ENCODE measurements at places on chromosomes 2 and 18.

- peak; percentile 1 for DNase-seq
Measured at GRCh38 chr2:65130664-65131175, 814 bp upstream of the RAB1A start.

- DNase-seq: no peak
Measured at GRCh38 chr2:181686576-181687185, 6.4 kb upstream of the NEUROD1 start.

GRCh38 chr2:150916467-150917396 lies 344.9 kb downstream of the RBM43 start:
- no peak for DNase-seq

DNA sequence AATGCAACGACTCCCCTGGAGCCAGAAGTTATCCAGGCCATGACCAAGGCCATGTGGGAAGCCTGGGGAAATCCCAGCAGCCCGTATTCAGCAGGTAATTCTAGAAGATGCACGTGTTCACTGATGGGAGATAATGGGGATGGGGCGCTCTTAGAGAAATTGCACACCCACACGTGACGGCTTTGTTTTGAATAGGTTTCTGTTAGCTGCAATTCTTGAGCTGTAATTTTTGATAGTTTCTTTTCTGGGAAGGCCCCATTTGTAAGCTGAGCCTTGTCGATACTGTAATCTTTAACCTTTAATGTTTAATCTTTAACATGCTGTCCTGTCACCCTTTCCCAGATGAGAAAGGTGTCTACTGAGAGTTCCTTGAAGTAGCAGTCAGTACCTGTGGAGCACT lies 3.6 kb downstream of the SCLY start:
- DNase-seq: no peak

GRCh38 chr18:74447404-74448152 lies 9.5 kb downstream of the DIPK1C start:
- DNase-seq: no peak

DNA sequence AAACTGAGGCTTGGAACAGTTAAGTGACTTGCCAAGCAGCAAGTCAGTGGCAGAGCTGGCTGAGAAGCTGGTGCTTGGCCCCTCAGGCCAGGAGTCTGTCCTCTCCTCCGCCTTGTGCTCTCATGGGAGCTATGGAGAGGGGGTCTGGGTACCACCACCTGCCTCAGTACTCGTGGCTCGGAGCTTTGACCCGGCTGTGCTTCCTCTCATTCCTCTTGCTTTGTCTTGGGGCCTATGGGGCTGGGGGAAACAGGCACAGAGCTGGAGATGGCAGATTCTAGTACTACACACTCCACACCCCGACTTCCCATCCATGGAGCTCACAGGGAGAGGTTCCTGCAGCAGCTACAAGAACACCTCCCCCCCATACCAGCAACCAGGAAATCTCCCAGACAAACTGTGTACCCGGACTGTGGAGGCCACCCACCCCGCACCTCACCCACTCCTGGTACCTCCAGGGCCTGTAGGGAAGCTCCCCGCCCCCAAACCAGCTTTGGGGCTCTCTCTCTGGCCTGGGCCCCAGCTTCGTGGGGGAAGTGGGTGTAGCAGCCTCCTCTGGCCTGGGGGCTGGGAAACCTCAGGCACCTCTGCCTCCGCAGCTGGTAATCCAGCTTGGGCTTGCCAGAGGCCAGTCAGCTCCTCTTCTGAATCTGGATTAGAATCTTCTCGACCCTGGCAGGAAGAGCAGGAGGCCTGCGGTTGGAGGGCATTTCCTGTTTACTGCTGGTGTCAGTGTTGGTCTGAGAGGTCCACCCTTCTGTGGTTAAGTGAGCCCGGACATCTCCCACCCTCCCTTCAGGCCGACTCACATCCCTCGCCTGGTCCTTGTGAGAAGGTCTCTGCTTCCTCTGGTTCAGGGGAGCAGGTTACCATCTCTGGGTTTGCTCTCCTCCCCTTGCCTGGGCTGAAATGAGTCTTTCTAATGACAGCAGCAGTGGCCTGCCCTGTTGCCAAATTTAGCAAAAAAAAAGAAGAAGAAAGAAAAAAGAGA lies 22.3 kb upstream of the RHOB start:
- no peak for DNase-seq

GRCh38 chr18:3624935-3625741 lies 175.2 kb downstream of the TGIF1 start:
- peak; percentile 22 for DNase-seq

GRCh38 chr2:170024721-170025120 lies 153.2 kb upstream of the MYO3B start:
- no peak for DNase-seq

- no peak for DNase-seq
Measured at GRCh38 chr2:39154944-39155343, 34.1 kb upstream of the SOS1 start.

- DNase-seq: no peak
Measured at GRCh38 chr2:43358410-43359201, 132.2 kb upstream of the ZFP36L2 start.

GRCh38 chr2:20352581-20353216 lies 2.1 kb upstream of the PUM2 start:
- DNase-seq: no peak

- no peak for DNase-seq
Measured at GRCh38 chr2:54454548-54455130, 1.5 kb upstream of the SPTBN1 start.
